ENCODE measurements at places on chromosomes 4 and X.

GRCh38 chrX:148763896-148764295 is 263.5 kb downstream of the AFF2 start:
- DNase-seq: no peak

GRCh38 chr4:38957893-38958292 is 74.3 kb downstream of the TMEM156 start:
- no peak for DNase-seq

DNA sequence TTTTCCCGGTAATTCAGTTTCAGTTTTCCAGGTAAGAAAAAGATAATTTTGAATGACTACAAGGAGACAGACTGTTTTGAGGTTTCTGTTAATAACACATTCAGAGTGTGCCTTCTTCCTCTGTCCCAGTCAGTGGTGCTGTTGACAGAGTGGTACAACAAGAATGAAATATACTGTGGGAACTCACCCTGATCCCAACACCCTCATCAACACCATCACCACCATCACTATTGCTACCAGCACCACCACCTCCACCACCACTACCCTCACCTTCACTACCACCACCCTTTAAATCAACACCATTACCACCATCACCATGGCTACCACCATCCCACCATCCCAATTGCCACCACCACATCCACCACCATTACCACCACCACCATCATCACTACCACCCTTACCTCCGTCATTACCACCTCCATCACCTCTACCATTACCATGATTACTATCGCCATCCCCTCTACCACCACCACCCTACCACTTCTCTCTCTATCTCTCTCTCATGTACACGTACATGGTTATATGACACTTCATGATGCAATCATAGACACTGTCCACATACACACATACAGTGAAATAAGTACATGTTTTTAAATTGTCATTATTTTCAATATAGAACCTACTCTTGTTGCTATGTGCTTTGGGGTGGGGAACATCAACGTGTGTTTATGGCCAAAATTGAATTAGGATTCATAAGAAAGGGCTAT is 91.5 kb downstream of the MAMLD1 start:
- no peak for DNase-seq

DNA sequence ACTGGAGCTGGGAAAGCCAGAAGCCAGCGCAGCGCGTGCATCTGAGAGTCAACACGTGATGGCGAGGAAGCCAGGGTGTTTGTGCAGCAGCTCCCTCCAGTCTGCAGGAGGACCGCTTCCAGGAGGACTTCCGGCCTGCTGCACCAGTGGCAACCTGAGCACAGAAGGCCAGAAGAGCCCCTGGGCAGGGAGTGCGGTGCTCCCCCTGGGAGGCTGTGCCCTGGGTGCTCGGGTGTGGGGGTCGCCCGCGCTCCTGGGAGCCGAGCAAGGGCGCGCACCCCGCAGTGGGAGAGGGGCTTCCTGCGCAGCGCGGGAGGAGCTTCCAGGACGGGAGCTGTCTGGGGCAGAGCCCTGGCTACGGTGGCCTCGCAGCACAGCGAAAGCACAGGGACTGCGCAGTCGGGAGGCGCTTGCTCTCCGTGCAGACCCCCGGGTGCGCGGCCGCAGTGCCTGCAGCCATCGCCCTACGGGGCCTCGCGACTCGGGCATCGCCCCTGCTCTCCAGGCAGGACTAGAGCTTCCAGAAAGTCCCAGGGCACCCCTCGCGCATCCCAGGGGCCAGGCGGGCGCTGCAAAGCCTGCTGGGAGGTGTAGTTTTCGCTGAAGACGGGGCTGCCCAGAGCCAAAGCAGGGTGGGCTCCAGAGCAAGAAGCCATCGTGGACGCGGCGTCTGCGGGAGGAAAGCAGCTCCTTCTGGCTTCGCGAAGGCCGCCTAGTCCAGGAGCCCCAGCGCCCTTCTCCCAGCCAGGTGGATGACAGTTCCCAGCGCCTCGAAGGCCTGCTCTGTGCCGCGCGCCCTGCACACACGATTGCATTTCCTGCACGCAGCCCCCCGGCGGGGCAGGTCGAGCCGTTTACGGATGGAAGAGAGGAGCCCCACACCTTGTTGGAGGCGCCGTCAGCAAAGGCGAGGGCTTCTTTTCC is 24.1 kb upstream of the WFS1 start:
- no peak for DNase-seq

GRCh38 chr4:121200795-121201472 is 36.8 kb upstream of the TNIP3 start:
- DNase-seq: no peak

DNA sequence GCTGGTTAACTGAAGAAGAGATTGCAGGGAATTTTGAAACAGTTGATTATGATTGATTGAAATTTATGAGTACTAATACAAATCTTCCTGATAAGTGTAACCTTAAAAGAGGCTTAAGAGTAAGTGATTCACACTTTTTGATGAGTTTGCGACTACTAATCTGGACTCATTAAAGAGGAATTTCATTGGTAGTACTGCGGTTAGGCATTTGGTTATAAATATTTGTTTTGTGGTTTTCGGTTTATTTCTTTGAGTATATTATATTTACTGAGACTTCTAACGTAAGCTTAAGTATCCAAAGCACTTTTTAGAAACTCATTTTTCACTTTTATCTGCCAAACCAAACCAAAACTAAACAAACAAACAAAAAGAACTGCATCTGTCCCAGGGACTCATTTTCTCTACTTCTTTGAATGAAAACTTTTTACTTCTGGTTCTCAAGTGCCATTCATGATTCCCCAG is 20.7 kb downstream of the SLIT2 start:
- no peak for DNase-seq

DNA sequence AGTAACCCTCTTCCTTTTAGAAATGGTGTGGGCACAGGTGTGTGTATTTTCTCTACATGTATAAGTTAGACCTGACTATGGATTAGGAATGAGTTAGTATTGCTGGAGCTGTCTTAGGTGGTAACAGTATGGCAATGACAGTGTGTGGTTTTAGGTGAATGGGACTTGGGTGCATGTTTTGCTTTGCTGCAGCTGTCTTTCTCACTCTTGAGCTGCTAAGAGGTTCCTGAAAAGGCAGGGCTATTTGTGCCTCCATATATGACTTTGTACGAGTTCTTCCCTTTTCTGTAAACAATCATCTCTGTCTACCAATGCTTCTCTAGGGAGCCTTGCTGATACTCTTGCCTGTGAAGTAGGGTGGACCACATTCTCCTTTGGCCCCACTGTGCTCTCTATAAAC is 234.8 kb upstream of the HHIP start:
- no peak for DNase-seq

GRCh38 chr4:56653461-56654237 is 27.4 kb downstream of the HOPX start:
- DNase-seq: no peak

- DNase-seq: no peak
These were observed 51.3 kb downstream of the SOD3 start for GRCh38 chr4:24846716-24847115.

- DNase-seq: no peak
These were observed 379.7 kb downstream of the ADGRL3 start for GRCh38 chr4:61579786-61580185.

DNA sequence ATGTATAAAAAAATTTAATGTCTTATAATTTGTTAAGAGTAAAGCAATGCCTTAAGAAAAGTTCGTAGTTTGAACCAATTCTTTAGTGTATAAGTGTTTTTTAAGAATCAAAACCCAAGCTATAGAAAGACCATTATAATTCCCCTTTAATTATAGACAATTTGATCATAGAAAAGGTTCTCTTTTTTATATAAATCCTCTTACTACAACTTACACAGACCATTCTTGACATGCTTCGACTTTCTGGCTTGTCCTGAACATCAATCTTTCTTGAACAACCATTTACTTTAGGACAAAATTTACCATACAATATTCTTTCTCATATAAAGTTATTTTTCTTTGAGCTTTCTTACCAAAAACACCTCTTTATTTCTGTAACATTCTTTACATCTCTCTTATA is 330.5 kb upstream of the SPANXN1 start:
- DNase-seq: no peak

DNA sequence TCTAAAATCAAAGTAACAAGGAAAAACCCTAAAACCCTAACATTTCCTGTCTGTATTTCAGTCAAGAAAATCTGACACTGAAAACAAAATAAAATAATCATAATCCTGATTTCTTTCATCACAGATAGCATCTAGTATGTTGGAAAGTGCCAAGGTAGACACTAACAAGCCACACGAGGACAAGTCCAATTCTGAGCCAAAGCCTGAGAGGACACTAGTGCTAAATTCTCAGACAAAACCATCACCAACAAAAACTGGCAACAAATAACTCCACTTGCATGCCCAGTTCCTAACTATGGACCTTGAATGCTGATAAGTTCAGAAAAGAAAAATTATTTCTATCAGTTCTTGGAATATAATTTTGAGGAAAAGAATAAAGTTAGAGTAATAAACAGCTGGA is 113.7 kb downstream of the MANBA start:
- DNase-seq: no peak

DNA sequence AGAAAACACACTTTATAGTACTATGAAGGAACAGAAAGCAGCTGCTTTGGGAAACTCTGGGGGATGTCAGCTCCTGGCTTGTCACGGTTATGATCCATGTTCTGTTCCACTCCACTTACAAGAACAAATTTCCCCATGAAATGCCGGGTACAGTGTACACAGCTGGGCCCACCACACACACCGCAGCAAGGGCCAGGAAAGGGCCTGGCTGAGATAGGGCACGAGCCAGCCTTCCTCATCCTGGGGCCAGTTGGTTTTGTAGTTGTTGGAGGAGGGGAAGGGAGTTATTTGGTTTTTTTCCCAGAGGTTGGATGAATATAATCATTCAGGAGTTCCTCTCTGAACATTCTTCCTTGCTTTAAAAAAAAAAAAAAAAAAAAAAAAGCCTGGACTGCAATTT is 56.8 kb downstream of the SEPSECS start:
- DNase-seq: no peak

DNA sequence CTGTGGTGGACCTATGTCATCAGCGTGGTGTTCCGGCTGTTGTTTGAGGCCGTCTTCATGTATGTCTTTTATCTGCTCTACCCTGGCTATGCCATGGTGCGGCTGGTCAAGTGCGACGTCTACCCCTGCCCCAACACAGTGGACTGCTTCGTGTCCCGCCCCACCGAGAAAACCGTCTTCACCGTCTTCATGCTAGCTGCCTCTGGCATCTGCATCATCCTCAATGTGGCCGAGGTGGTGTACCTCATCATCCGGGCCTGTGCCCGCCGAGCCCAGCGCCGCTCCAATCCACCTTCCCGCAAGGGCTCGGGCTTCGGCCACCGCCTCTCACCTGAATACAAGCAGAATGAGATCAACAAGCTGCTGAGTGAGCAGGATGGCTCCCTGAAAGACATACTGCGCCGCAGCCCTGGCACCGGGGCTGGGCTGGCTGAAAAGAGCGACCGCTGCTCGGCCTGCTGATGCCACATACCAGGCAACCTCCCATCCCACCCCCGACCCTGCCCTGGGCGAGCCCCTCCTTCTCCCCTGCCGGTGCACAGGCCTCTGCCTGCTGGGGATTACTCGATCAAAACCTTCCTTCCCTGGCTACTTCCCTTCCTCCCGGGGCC is 1.2 kb downstream of the GJB1 start:
- no peak for DNase-seq

- DNase-seq: no peak
These were observed 52.4 kb upstream of the IL21 start for GRCh38 chr4:122673252-122673651.

DNA sequence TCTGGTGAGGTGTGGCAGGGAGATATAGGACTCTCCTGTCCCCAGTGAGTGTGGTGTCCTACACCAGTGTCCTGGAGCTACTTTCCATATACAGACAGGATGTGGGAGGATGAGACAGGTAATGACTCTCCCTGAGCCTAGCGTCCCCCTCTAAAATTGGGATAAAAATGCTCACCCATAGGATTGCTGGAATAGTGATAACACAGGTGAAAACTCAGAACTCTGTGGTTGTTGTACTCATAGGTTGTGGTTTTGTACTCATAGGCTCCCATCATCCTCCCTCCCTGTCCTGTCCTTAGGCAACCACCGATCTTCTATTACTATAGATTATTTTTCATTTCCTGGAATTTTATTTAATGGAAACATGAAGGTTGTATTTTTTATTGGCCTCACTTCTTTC is 60.7 kb upstream of the NXF3 start:
- DNase-seq: no peak

DNA sequence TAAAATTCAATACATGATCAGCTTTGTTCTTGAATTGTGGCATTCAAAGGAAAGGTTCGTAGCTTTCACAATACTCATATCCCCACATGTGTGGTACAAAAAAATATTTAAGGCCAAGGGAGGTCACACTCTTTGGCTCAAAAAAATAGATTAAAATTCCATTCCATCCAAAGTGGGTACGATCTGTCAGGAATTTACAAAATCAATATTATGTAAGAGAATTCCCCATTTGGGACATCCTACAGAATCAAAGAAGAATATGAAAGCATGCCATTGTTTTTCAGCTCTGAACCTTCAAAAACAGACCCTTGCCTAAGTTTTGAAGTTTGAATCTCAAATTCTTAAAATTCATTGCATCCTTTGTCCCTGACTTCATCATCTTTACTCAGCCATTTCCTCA is 85.8 kb downstream of the MID1 start:
- DNase-seq: no peak

- DNase-seq: no peak
These were observed 1030.9 kb downstream of the FSTL5 start for GRCh38 chr4:161132715-161133425.

DNA sequence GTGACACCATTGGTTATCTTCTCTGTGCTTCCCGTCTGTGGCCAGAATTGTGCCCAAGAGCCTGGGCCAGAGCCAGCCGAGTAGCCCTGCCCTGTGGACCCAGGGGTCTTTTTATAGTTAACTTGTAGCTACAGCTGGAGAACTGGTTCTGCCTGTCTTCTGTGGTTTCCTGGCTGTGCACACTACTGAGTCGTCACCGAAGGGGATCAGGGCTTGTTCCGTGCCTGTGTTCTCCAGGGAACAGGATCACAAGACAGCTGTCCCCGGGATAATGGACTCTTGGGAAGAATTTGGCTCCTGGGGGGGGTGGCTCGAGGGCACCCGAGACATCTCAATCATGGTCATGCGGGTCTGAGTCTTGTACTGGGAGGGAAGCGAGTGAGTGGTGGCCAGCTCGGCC is 22.1 kb upstream of the OPN1LW start:
- DNase-seq: no peak

DNA sequence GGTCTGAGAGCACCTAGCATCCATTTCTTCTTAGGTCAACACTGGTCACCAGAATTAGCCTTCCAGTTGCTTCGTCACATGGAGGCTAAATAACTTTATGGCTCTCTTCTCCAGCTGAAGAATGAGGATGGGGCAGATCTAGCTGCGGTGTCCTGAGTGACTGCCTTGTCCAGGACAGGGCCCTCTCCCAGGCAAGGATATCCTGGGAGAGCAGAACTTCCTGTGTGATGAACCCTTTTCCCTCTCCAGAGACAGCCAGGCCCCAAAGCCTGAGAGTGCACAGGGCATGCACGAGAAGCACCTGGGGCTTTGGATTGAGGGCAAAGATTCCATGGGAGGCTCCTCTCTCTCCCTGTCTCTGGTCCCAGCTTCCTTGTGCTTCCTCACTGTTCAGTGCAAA is 108.2 kb upstream of the MAMLD1 start:
- no peak for DNase-seq

- DNase-seq: no peak
These were observed 736.9 kb upstream of the MAGEB2 start for GRCh38 chrX:29478336-29479069.

- DNase-seq: no peak
These were observed 71.9 kb downstream of the PDLIM5 start for GRCh38 chr4:94523617-94524016.

- DNase-seq: no peak
These were observed 292.9 kb downstream of the ADGRL3 start for GRCh38 chr4:61493041-61493440.

GRCh38 chr4:80461412-80461811 is 125.9 kb downstream of the CFAP299 start:
- DNase-seq: no peak

- DNase-seq: no peak
These were observed 10.6 kb downstream of the SULT1E1 start for GRCh38 chr4:69849297-69849696.
